ENCODE measurements at places on chromosomes 2 and 18. TPM values are rescaled to one million over a fixed set of nuclear protein-coding genes. Genes with fewer than 3 reads are reported as not detected.

The NPPC gene
- 0.42 TPM for total RNA-seq

The GEN1 gene
- 10.7 TPM for total RNA-seq

The CD8B gene
- total RNA-seq, result not detected

The TNFRSF11A gene
- 7.1 TPM for total RNA-seq

The CTNNA2 gene
- total RNA-seq, result 0.17 TPM

The HOXD1 gene
- 0.26 TPM for total RNA-seq

The PLCD4 gene
- 0.80 TPM for total RNA-seq

The GNAL gene
- total RNA-seq, result 5.8 TPM

The CNDP1 gene
- total RNA-seq, result not detected

The SGO2 gene
- 14.2 TPM for total RNA-seq

The RBM45 gene
- 12.5 TPM for total RNA-seq

The POTEI gene
- total RNA-seq, result 0.01 TPM

The CCDC121 gene
- 3.4 TPM for total RNA-seq

The GRHL1 gene
- total RNA-seq, result 1.2 TPM

The OSBPL6 gene
- total RNA-seq, result 5.8 TPM

The TTC21B gene
- 3.6 TPM for total RNA-seq

The CRIM1 gene
- total RNA-seq, result 174 TPM

The PAX8 gene
- 0.98 TPM for total RNA-seq

The SIGLEC15 gene
- 0.06 TPM for total RNA-seq

The ZAP70 gene
- total RNA-seq, result 0.18 TPM

The FBLN7 gene
- 0.53 TPM for total RNA-seq

The REG3A gene
- total RNA-seq, result not detected

The PRKAG3 gene
- not detected for total RNA-seq

The SP110 gene
- 7.1 TPM for total RNA-seq

The ABI2 gene
- total RNA-seq, result 55.9 TPM

The CD207 gene
- total RNA-seq, result not detected

The MOB1A gene
- 79.0 TPM for total RNA-seq

The DPP4 gene
- total RNA-seq, result 0.69 TPM

The SERPINB7 gene
- total RNA-seq, result 3.0 TPM

The EFHD1 gene
- total RNA-seq, result 4.7 TPM

The AP1S3 gene
- 27.8 TPM for total RNA-seq

The FAM237A gene
- total RNA-seq, result not detected

The MRPS5 gene
- total RNA-seq, result 73.3 TPM

The VIL1 gene
- 0.31 TPM for total RNA-seq

The POTEJ gene
- not detected for total RNA-seq

The ASXL3 gene
- total RNA-seq, result not detected

The TIGD1 gene
- 4.2 TPM for total RNA-seq

The HOXD8 gene
- 6.2 TPM for total RNA-seq

The RNF144A gene
- 8.9 TPM for total RNA-seq
